Neural progenitor cell (in vitro differentiated cells): ENCODE measurements at places on chromosomes 1 and 21.
A peak's percentile ranks its signal among the peaks of the same experiment; 100 is the strongest.

GRCh38 chr1:4773226-4773625 lies 118.8 kb downstream of the AJAP1 start:
- H3K4me1 ChIP-seq, result peaks cover 6% of the 10 kb centered on the region
- no peak overlapping the region for H3K4me3 ChIP-seq
- DNase-seq, result no peak
- H3K27ac ChIP-seq, result no peak overlapping the region

DNA sequence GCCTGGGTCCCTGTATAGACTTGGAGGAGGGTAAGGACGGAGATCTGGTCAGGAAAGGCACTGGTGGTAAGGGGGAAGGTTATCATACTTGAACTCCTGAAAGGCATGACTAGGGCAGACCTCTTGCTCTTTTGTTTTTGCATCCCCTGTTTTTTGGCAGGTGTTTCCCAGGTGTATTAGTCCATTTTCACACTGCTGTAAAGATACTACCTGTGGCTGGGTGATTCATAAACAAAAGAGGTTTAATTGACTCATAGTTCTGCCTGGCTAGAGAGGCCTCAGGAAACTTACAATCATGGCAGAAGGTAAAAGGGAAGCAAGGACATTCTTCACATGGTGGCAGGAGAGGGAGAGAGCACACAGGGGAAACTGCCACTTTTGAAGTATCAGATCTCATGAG lies 57.2 kb upstream of the APOBEC4 start:
- no peak overlapping the region for H3K4me3 ChIP-seq
- no peak for DNase-seq
- no peaks in the 10 kb centered on the region for H3K27me3 ChIP-seq
- H3K36me3 ChIP-seq, result no peaks in the 10 kb centered on the region
- peaks cover 5% of the 10 kb centered on the region for H3K4me1 ChIP-seq
- H3K27ac ChIP-seq, result no peak overlapping the region

DNA sequence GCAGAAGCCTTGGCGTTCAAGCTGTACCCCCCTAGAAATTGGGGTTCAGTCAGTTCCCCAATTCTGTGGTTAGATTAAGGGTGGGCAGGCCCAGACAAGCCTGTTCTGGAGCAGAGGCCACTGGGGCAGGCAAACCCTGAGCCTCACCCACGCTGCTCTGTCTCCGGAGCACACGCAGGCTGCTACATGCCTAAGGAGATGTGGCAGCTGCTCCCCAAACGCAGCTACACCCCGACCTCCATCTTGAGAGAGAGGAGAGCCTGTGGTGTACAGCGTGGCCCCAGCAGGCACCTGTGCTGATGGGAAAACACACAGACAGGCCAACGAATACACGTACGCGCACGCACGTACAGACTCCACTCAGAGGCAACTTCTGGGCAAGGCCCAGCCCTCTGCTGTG lies 33.9 kb upstream of the GRHL3 start:
- H3K4me1 ChIP-seq, result peaks cover 12% of the 10 kb centered on the region
- H3K27me3 ChIP-seq, result no peaks in the 10 kb centered on the region
- H3K36me3 ChIP-seq, result no peaks in the 10 kb centered on the region
- DNase-seq, result no peak
- H3K4me3 ChIP-seq, result no peak overlapping the region
- no peak overlapping the region for H3K27ac ChIP-seq

DNA sequence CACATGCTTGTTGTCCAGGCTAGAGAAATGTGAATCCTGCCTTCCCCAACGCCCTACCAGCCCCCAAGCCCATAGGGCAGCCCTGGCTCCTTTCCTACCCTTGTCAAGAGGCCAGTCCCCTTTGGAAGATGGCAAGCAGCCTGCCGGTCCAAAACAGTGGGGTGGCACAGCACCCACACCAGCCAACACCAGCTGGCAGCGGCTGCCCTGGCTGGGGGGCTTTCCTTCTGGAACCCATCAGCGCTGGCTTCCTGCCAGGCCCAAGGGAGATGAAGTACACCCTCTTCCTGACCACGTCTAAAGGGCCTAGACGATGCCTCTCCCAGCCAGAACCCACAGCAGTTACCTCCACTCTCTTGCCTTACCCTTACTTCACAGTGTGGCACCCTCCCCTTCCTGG lies 24.2 kb downstream of the KCNN3 start:
- H3K36me3 ChIP-seq, result no peaks in the 10 kb centered on the region
- peaks cover 16% of the 10 kb centered on the region for H3K4me1 ChIP-seq
- DNase-seq, result no peak
- H3K27me3 ChIP-seq, result no peaks in the 10 kb centered on the region
- no peak overlapping the region for H3K27ac ChIP-seq

DNA sequence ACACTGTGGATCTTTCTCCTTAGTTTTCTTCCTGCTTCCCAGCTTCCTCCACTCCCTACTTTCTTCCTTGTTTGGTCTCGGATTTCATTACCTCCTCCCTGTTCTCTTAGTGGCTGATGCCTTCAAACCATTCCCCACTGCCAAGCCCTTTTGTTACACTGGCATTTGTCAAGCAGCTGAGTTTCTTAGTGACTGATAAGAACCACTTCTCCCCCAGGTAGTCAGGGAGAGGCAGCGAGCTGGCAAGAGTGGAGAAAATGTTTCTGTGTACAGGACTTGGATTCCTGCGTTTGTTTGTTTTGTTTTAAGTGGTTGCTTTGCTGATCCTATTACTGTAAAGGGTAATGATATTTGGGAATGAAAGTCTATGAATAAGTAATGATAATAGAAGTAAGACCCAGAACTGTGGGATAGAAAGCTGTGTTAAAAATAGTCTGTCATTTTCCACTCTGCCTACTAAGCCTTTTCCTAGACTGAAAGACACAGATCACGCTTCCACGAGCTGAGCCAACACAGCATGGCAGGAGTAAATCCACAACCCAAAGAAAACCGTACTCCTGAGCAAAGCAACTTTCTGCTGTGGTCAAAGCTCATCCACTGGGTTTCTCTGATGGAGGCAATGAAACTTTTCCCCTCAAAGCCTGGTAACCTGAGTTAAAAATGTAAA lies 10.1 kb upstream of the SERTAD4 start:
- peak; percentile 67 for DNase-seq
- no peaks in the 10 kb centered on the region for H3K36me3 ChIP-seq
- H3K27me3 ChIP-seq, result no peaks in the 10 kb centered on the region
- H3K4me3 ChIP-seq, result peak overlapping the region; percentile 21
- no peak overlapping the region for H3K27ac ChIP-seq
- H3K4me1 ChIP-seq, result peaks cover 20% of the 10 kb centered on the region

DNA sequence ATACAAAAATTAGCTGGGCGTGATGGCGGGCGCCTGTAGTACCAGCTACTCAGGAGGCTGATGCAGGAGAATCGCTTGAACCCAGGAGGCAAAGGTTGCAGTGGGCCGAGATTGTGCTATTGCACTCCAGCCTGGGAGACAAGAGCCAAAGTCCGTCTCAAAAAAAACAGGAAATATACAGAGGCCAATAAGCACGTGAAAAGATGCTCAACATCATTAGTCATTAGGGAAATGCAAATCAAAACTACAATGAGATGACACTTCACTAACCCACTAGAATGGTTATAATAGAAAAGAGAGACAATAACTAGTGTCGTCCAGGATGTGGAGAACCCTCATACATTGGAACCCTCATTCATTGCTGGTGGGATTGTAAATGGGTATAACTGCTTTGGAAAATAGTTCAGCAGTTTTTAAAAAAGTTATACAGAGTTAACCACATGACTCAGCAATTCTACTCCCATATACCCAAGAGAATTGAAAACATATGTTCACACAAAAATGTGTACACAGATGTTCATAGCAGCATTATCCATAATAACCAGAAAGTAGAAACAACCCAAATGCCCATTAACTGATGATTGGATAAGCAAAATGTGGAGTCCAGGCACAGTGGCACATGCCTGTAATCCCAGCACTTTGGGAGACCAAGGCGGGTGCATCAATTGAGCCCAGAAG lies 6.4 kb upstream of the E2F2 start:
- no peaks in the 10 kb centered on the region for H3K4me1 ChIP-seq
- no peak overlapping the region for H3K4me3 ChIP-seq
- no peak overlapping the region for H3K27ac ChIP-seq
- no peak for DNase-seq
- no peaks in the 10 kb centered on the region for H3K36me3 ChIP-seq

DNA sequence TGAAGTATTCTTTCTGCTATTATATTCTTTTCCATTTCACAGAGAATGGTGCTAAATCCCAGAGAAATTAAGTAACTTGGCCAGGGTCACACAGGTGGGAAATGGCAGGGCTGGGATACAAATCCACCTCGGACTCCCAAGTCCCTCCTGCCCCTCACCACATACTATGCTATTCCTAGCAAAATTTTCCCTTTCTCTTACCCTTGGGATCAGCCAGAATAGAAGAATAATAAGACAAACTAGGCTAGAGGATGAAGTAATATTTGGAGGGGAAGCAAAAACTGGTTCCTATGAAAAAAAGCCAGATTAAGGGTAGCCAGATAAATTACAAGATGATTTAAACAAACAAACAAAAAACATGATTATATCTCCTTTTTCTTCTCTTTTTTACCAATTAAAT lies 62.5 kb downstream of the TGFB2 start:
- peaks cover 2% of the 10 kb centered on the region for H3K4me1 ChIP-seq
- no peaks in the 10 kb centered on the region for H3K27me3 ChIP-seq
- no peaks in the 10 kb centered on the region for H3K36me3 ChIP-seq
- H3K4me3 ChIP-seq, result no peak overlapping the region
- H3K27ac ChIP-seq, result no peak overlapping the region
